ENCODE measurements at places on chromosomes 5 and 9. TPM values are rescaled to one million over a fixed set of nuclear protein-coding genes. Genes with fewer than 3 reads are reported as not detected.

- no peak for DNase-seq
Observed at GRCh38 chr5:67880876-67881275, 334.7 kb upstream of the PIK3R1 start.

DNA sequence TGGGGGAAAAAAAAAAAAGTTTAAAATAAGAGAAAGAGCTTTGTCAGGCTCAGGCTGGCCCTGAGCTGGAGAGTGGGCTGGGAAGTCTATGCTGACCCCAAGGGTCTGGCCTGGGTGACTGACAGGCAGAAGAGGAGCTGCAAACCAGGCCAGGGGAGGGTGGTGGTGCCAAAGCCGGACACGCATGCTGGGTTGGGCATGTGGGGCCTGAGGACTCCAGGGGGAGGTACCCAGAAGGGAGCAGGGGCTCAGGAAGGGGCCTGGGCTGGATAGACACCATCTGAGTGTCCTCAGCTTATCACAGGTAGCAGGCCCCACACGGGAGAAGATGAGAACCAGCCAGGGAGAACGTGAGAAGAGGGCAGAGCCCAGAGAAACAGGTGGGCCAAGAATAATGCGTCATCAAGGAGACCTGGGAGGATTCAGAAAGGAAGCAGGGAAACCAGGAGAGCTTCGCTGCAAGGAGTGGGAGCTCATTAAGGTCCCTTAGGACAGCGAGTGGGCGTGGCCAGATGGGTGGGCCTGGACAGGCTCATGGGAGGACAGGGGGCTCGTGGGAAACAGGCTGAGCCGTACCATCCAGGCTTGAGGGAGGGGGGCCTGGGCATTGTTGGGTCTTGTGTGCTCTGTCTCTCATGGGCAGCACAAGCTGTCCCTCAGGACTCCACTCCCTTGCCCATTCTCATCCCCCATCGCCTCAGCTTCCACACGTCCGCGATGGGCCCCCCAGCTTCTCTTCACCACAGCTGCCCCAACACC is 16.0 kb downstream of the TMOD1 start:
- no peak for DNase-seq

- DNase-seq: no peak
Observed at GRCh38 chr9:38253200-38253599, 139.3 kb upstream of the ALDH1B1 start.

- DNase-seq: peak; percentile 24
Observed at GRCh38 chr5:176620333-176620981, 9.9 kb downstream of the SNCB start.

SEMA5A gene
- polyA plus RNA-seq: 33.5 TPM

All from GM23248 (cell line).